ENCODE measurements at places on chromosomes 1 and 21. TPM values are rescaled to one million over a fixed set of nuclear protein-coding genes. Genes with fewer than 3 reads are reported as not detected.
A peak's percentile ranks its signal among the peaks of the same experiment; 100 is the strongest.

DNA sequence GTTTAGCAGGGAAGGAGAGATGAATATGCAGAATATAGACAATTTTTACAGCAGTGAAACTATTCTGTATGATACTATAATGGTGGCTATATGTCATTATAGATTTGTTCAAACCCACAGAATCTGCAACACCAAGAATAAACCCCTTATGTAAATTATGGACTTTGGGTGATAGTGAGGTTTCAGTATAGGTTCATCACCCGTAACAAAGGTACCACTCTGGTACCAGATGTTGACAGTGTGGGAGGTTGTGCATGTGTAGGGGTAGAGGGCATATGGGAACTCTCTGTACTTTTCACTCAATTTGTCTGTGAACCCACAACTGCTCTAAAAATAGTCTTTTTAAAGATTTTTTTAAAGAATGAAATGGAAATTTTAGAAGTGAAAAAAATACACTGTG is 29.9 kb upstream of the PRDX6 start:
- peak overlapping the region; percentile 95 for H3K27ac ChIP-seq
- H3K4me1 ChIP-seq: peaks cover 72% of the 10 kb centered on the region
- H3K27me3 ChIP-seq: no peaks in the 10 kb centered on the region
- H3K4me3 ChIP-seq: peak overlapping the region; percentile 26

DNA sequence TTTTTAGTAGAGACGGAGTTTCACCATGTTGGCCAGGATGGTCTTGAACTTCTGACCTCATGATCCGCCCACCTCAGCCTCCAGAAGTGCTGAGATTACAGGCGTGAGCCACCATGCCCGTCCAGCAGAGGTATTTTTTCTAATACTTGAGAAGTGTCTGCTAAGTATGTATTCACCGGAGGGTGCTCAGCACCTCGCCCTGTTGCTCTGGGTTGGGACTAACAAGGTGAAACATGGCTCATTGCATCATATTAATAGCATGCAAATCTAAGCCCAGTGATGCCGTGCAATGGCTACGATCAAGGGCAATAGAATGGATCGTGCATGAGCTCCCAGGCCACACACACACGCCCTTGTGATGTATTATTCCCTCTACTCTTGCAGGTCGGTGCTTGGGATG is 68.7 kb downstream of the PDE9A start:
- peak overlapping the region; percentile 91 for H3K27ac ChIP-seq
- H3K27me3 ChIP-seq: no peaks in the 10 kb centered on the region
- H3K4me3 ChIP-seq: no peak overlapping the region
- peaks cover 7% of the 10 kb centered on the region for H3K4me1 ChIP-seq
- no peak for DNase-seq
- H3K36me3 ChIP-seq: peaks cover 4% of the 10 kb centered on the region

DNA sequence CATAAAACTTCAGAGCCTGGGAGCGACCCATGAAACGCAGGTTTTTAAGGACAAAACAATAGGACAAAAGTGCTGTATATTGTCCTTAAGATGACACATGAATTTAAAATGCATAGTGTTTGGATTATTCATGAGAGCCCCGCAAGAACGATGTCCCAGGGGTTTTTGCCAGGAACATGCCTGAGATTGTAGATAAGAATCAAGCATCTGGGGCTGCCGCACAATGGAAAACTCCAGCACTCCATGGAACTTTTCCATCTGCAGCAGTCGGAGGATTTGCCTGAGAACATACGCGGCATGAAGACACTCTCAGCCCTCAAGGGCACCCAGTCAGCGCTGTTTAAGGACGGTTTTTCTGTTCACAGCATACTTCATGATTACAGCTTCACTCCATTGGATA is 5.3 kb upstream of the ERG start:
- no peaks in the 10 kb centered on the region for H3K36me3 ChIP-seq
- H3K4me3 ChIP-seq: no peak overlapping the region
- H3K4me1 ChIP-seq: peaks cover 54% of the 10 kb centered on the region
- H3K27ac ChIP-seq: no peak overlapping the region
- H3K27me3 ChIP-seq: no peaks in the 10 kb centered on the region

DNA sequence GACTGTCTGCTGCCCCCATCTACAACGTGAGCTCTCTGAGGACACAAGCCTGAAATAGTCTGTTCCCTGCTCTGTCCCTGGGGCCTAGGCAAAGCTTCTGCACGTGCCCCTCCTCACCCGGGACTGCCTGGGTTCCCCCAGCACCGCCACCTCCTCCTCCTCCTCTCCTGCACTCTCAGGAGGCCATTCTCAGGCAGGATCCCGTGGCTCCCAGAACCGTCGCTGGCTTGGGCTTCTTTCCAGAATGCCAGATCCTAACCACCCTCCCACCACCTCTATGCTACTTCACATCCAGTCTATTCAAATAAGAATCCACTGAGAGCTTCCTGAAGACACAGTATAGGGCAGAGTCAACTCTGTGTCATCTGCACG is 11.2 kb downstream of the NPHP4 start:
- DNase-seq: no peak
- peaks cover 15% of the 10 kb centered on the region for H3K4me1 ChIP-seq
- 0 out of 2 replicates have a peak overlapping the region, but pooled peaks have one; percentile 69 for H3K27ac ChIP-seq
- peak overlapping the region; percentile 57 for H3K4me3 ChIP-seq
- H3K36me3 ChIP-seq: peaks cover 21% of the 10 kb centered on the region
- no peaks in the 10 kb centered on the region for H3K27me3 ChIP-seq

GRCh38 chr1:89670163-89670562 is 37.2 kb downstream of the LRRC8C start:
- no peak overlapping the region for H3K27ac ChIP-seq
- no peaks in the 10 kb centered on the region for H3K4me1 ChIP-seq
- DNase-seq: no peak
- H3K27me3 ChIP-seq: no peaks in the 10 kb centered on the region

GRCh38 chr1:53330819-53331218 is 2.9 kb upstream of the LRP8 start:
- no peak overlapping the region for H3K27ac ChIP-seq
- H3K4me1 ChIP-seq: peaks cover 6% of the 10 kb centered on the region
- H3K36me3 ChIP-seq: peaks cover 2% of the 10 kb centered on the region
- DNase-seq: peak; percentile 8

HCRTR1 gene
- total RNA-seq: 0.13 TPM

DNA sequence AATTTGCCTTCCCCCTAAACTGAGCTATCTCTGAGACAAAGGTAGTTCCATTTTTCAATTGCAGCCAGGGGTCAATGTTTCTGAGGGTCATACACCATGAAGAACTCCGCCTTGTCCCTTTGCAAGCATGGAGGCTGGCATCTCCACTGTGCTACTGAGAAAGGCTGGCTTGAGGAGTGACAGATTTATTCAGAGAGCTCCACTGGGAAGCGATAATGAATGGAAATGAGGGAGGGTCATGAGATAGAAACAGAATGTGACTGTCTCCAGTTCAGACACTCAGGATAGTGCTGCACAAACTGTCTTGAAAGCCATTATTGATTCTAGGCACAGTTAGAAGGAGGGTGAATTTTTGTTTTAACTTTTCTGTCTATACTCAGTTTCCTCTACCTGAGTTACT is 197.5 kb downstream of the ZNF326 start:
- no peaks in the 10 kb centered on the region for H3K4me1 ChIP-seq
- H3K27ac ChIP-seq: no peak overlapping the region
- DNase-seq: no peak
- no peaks in the 10 kb centered on the region for H3K27me3 ChIP-seq

DNA sequence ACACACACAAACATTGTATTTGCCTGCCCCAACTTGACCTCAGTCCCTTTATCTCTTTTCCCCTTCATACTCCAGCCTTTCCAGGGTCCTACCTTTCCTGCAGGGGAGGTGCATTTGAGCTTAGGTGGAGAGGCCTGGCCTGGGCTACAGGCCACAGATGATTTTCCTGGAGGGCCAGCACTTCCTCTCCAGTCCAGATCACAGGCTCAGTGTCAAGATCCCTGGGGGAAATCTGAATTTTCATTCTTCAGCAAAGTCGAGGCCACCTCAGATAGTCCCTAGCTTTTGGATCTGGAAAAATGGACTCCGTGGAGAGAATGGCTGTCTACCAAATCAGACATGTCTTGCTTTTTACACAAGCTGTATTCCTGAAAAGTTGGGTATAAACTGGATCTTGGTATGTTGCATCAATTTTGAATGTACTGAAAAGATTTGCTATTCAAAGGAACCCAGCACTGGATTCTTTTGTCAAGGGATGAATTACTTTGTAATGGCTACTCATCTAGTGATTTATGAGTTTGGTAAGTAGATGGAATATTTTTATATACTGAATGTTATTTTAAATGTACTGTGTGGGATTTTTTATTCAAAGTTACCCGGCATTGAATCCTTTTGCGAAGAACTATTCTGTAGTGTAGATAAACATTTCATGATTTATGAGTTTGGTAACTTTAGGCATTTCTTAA is 78.7 kb downstream of the DDR2 start:
- no peak for DNase-seq
- H3K27ac ChIP-seq: no peak overlapping the region
- H3K36me3 ChIP-seq: no peaks in the 10 kb centered on the region
- no peak overlapping the region for H3K4me3 ChIP-seq
- H3K27me3 ChIP-seq: no peaks in the 10 kb centered on the region

DNA sequence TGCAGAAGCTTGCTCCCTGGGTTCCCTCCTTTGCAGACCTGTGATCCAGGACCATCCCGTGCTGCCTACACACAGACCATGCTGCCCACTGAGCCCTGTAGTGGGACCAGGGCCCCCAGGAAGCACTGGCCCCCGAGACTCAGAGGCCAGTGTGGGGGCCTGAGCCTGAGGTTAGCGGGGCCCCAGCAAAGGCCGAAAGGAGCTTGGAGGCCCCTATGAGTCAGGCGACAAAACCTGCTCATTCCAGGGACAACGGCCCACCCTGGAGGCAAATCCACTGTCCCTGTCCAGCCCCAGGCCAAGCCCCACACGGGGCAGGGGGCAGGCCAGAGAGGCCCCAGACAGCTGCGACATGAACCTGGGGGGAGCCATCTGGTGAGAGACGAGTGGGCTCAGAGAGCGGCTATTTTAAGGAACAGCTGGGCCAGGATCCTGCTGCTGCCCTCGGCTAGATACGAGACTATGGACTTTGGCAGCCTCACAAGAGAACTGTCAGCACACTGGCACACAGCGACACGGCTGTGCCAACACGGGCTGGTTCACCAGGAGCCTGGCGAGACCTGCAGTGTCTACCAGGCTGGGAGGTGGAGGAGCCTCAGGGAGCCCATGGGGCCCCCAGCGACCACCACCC is 74.7 kb downstream of the ARHGEF16 start:
- peaks cover 24% of the 10 kb centered on the region for H3K27me3 ChIP-seq
- H3K4me3 ChIP-seq: no peak overlapping the region
- DNase-seq: no peak
- no peaks in the 10 kb centered on the region for H3K36me3 ChIP-seq

DNA sequence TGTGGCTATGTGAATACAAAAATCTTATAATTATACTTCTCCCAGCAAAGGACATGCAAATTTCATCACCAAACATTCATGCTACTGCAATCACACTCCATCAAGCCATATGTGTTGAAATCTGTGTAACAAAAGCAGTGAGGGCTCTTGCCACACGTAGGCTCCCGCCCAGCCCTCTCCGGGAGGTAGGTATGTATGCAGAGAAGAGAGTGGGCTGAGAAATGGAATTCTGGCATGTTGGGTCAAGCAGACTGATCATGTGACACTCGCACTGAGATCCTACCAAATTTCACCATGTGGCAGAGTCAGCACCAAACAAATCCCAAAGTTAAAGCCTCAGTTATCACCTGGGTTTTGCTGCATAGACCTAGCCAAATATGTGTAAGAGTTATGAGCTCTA is 49.7 kb downstream of the APP start:
- peak overlapping the region; percentile 94 for H3K27ac ChIP-seq
- no peaks in the 10 kb centered on the region for H3K36me3 ChIP-seq
- no peaks in the 10 kb centered on the region for H3K27me3 ChIP-seq
- peaks cover 94% of the 10 kb centered on the region for H3K4me1 ChIP-seq
- no peak overlapping the region for H3K4me3 ChIP-seq

NUDC gene
- total RNA-seq: 101 TPM

GRCh38 chr1:97093741-97094140 is 372.2 kb downstream of the PTBP2 start:
- no peaks in the 10 kb centered on the region for H3K36me3 ChIP-seq
- H3K4me3 ChIP-seq: no peak overlapping the region
- no peaks in the 10 kb centered on the region for H3K27me3 ChIP-seq
- H3K27ac ChIP-seq: no peak overlapping the region

OR11L1 gene
- not detected for total RNA-seq

IFT25 gene
- 26.3 TPM for total RNA-seq

- H3K4me3 ChIP-seq: peak overlapping the region; percentile 18
- peaks cover 30% of the 10 kb centered on the region for H3K27me3 ChIP-seq
- no peak overlapping the region for H3K27ac ChIP-seq
- peaks cover 38% of the 10 kb centered on the region for H3K4me1 ChIP-seq
- peaks cover 11% of the 10 kb centered on the region for H3K36me3 ChIP-seq
Observed at GRCh38 chr1:26991310-26992116, 2.0 kb upstream of the TRNP1 start.

DNA sequence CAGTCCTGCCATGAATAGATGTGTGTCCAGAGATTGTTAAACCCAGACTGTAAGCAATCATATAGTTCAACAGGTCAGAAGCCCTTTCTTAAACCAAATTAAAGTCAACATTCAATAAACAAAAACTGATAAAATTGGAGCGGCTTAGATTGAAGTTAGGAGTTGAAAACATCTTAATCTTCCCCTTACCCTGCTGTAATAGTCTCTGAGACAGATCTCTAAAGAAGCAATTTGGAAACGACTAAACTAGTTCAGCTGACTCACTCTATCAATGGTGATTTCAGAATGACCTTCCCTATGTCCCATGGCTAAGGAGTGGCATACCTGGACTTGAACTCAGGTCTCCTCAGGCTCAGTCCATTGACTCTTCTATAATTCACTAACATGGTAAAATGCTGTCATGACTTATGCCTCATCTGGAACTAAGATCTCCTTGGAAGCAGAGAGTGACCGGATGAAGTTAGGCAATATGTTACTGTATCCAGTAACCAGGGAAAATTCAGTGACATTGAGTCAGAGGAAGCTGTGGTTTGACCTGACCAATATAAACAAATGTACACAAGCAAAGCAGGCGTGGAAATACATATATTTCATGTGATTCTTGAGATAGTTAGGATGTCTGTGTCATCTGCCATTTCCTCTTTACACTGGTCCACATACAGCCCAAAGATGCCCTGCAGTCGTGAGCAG is 30.1 kb downstream of the SGIP1 start:
- no peak overlapping the region for H3K4me3 ChIP-seq
- H3K36me3 ChIP-seq: no peaks in the 10 kb centered on the region

TNNI3K gene
- 0.07 TPM for total RNA-seq

GRCh38 chr1:14371771-14372497 is 226.6 kb upstream of the KAZN start:
- H3K4me3 ChIP-seq: no peak overlapping the region
- peaks cover 56% of the 10 kb centered on the region for H3K4me1 ChIP-seq
- no peak overlapping the region for H3K27ac ChIP-seq
- H3K27me3 ChIP-seq: peaks cover 15% of the 10 kb centered on the region

DNA sequence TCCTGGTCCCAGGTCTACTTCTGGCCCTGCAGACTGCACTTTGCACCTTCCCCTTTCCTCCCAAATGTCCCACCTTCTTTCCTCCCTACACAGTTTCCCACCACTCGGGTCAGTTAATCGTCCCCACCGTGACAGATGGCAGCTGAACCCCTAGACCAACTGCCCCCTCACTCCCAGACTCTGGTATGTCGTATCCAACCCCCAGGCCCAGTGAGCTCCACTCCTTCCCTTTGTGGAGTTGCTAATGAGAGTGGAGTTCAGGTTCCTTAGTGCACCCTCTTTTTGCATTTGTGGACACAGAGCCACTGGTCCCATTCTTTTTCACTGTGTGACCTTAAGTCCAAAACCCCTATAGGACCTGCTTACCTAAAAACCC is 1.8 kb downstream of the MAN1C1 start:
- H3K27ac ChIP-seq: no peak overlapping the region
- no peaks in the 10 kb centered on the region for H3K36me3 ChIP-seq
- H3K4me1 ChIP-seq: peaks cover 28% of the 10 kb centered on the region
- DNase-seq: no peak
- peak overlapping the region; percentile 76 for H3K4me3 ChIP-seq

Measured in WTC11 (cell line).